ENCODE measurements at places on chromosomes 16 and 17. TPM values are rescaled to one million over a fixed set of nuclear protein-coding genes. Genes with fewer than 3 reads are reported as not detected.

The CBFA2T3 gene
- 0.95 TPM for total RNA-seq

The ITGB4 gene
- 43.2 TPM for total RNA-seq

The HBQ1 gene
- total RNA-seq: not detected

DNA sequence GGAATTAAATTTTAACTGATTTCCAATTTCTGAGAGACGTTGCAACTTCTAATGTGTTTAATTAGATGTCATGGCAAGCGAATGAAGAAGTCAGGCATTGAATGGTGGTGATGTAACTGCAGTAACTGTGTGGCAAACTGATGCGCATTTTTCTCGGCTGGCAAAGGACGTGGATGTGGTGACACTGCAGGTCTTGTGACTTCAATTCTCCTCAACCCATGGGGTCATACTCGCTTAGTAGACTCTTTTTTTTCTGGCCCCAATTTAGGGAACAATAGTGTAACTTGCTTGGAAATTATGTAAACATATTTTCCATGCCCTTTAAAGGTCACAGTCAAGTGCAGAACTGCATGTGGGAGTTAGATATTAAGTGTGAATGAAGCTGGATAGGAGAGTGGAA is 1.9 kb upstream of the FAM20A start:
- no peak for DNase-seq

DNA sequence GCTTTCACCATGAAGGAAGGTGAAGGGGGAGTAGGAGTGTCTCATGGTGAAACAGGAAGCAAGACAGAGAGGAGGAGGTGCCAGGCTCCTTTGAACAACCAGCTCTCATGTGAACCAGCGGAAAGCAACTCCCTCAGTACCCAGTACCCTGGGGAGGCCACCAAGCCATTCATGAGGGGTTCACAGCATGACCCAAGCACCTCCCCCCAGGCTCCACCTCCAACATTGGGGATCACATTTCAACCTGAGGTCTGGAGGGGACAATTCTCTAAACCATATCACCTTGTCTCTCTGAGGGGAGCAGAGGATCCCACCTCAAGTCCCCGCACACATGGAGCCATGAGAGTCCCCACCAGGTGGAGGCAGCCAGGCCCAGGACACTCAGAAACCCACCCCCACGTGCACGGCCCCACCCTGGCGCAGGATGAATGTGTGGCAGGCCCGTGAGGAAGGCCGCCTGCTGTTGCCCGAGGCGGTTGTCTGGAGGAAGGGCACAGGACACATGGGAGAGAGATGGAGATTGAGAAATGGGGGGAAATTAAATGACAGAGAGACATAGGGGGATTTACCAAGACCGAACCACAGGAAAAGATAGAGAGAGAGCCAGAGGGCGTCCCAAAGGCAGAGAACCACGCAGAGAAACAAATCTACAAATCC is 85.9 kb downstream of the TMEM132E start:
- peak; percentile 24 for DNase-seq

- peak; percentile 68 for DNase-seq
These were observed 985 bp upstream of the FZD2 start for GRCh38 chr17:44556166-44556831.

DNA sequence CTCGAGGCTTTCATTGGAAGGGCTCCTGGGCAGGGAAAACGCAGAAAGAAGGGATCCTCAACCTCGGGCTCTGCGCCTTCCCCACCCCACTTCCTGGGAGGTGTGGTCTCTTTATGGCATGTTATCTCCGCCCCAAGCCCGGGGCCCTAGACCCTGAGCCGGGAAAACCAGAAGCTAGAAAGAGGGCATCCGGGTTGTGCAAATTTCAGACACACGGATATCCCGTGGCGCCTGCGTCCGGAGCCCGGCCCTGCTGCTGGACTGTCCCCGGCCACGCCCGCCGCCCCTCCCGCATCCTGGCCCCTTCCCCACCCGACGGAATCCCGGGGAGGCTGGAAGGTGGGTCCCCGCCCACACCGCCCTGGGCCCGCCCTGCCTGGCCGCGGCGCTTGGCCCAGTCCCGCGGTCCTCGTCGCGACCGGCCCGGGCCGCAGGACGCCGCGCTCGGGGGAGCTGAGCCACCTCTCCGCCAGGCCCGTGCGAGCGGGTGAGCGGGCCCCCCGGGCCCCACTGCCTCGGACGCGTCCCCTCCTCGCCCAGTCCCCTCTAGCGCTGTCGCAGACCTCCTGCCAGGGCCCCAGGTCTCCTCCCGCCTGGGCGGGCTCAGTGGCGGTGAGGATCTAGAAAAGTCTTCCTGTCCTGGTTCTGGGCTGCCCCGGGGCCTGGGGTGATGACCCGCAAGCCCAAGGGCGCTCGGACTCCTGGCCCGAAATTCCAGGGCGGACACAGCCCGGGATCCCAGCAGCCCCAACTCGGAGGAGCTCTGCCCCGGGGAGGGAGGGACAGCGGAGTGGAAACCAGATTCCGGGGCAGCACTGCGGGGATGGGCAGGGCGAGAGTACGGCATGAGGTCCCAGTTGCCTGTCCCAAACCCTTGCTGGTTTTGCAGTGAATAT is at the start of gene SLC16A5:
TSS of gene SLC16A5 (plus strand) at position 397 of the 896 bp plus-strand sequence. CDS start 5,683 bp downstream, outside the sequence.
- DNase-seq: peak; percentile 92

DNA sequence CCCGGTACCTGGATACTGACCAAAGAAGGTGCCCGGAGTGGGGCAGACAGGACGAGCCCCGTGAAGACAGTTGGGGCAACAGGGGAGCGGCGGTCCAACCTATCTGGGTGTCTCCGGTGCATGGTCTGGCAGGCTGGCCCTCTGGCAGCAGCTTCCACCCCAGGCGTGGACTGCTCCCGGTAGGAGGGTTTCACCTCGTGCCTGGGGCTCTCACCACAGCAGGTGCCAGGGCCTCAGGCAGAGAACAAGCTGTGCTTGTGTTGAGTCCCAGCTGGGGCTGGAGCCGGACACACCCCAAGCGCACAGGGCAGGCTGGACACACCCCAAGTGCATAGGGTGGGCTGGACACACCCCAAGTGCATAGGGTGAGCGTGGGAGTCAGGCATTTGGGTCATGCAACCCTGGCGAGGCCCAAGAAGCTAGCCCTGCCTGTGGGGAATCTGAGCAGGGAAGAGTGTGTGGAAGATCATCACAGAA is 1.5 kb upstream of the FBXL16 start:
- DNase-seq: no peak

DNA sequence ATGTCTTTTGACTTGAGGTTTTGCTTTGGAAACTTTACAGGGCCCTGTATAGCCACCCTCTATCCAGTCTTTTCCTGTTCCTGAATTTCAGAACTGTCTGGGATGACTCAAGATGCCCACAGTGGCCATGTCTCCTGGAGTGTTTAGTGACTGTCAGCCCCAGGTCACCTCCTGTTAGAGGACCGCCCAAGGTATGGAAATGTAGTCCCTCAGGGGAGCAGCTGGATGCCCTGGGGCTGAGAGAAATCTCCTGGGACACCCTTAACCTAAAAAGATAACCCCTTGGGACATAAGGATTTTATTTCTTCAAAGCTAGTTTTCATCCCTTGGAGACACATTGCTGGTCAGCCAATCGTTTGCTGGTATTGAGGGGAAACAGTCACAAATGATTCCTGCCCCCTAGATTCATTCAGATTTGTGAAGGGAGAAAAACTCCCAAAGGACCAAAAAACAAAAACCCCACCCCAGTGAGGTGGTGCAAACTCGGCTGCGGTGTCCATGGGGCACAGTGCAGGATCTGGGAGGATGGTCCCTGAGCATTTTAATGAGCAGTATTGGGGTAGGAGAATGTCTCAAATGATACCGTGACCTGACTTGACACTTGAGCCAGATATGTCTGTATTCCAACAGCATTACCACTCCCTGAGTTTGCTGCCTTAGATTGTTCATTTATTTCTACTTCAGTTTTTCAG is 1.7 kb downstream of the ZNF267 start:
- DNase-seq: no peak

DNA sequence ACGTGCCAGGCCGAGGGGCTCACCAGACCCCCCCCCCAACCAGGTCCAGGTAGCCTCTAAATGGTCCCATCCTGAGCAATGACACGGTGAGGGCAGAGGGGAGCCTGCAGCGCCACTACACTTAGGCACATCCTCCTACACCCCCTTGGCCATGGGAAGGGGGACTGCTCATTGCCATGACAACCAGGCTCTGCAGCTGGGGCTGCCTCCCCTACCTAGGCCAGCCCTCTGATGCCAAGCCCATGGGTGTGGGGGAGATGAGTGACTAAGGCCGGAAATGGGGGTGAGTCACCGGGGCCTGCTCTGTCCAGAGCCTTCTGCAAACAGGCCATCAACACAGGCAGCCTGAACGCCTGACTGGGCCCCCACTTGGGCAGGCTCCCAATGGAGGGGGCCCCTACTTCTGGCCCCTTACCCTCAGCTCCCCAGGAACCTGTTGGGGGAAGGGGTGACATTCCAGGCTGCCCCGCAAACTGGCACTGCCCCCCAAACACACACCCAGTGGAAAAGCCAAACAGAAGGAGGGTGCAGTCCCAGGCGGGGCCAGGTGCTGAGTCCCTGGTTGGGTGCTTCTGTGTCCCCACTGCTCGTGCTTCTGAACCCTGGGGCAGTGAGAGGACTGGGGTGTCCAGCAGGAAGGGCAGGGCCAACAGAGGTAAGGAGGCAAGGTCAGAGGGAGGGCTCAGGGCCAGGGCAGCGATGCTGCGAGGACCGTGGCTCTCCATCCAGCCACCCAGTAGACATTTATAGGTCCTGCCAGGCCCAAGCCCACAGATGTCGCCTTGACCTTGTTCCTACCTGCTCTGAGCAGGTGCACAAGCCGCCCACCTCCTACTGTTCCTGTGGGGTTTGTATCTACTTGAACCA is 8.2 kb downstream of the PLCD3 start:
- peak; percentile 84 for DNase-seq

DNA sequence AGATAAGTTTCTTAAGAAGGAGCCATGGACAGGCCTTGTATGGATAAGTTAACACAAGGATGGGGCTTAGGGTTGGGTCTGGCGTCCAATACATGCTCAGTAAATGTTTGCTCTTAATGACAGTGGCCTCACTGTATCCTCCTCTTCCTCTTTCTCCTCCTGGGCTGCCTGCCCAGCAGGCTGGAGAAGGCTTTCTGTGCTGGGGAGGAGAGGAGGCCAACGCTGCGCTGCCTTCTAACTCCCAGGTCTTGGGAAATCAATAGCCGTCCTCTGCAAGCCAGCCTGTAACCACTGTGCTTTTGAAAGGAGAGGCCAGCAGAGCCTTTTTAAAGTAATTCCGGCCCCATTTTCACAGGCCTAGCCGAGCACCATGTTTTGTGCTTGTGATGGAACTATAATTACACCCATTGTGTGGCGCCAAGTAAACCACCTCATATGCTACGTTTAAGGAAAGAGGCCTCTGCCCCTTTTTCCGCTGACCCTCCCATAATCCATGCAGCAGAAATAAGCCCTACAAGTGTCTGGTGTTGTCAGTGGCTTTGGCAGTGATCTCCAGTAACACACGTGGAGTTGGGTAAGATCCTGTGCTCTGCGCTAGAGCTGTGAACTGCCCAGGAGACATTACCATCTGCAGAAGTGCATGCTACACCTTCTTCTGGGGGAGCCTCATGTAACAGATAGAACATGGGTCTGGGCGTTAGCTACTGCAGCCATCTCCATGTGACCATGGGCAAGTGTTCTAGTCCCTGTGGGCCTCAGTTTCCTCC is 368.2 kb downstream of the SNX29 start:
- DNase-seq: no peak

GRCh38 chr16:1152123-1152638 is 725 bp upstream of the CACNA1H start:
- DNase-seq: peak; percentile 80

- no peak for DNase-seq
These were observed 14.6 kb downstream of the SPNS3 start for GRCh38 chr17:4448197-4448980.

- no peak for DNase-seq
These were observed 92.4 kb upstream of the CDYL2 start for GRCh38 chr16:80896776-80897175.

Data from sigmoid colon (tissue), 7 donors.